ENCODE measurements at places on chromosomes 7 and 10.

- no peak for DNase-seq
These were observed 1.5 kb downstream of the SFRP5 start for GRCh38 chr10:97770255-97770654.

DNA sequence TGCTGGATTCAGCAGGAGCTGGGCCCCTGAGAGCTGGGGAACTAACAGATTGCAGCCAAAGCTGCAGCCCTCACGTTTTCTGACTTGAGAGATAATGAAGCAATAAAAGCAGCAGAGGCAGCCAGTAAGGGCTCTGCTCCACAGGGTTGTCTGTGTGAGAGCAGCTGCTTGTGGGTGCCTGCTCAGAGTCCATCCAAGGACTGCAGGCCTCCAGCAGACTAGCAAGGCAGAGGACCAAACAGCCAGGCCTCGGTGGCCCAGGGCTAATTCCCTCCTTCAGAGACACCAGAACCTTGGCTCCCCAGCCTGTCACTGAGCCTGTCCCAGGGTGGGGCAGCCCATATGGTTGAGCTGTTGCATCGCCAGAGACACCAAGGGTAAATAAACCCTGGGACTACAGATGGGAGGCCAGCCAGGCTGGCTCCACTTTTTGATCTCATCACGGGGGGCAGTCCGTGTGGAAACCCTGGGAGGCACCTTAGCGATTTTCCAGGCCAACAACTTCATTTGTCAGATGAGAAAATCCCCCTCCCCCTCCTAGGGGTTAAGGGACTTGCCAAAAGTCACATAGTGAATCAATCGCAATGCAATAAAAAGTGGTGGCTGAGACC is 229.2 kb downstream of the WDR11 start:
- no peak for DNase-seq

DNA sequence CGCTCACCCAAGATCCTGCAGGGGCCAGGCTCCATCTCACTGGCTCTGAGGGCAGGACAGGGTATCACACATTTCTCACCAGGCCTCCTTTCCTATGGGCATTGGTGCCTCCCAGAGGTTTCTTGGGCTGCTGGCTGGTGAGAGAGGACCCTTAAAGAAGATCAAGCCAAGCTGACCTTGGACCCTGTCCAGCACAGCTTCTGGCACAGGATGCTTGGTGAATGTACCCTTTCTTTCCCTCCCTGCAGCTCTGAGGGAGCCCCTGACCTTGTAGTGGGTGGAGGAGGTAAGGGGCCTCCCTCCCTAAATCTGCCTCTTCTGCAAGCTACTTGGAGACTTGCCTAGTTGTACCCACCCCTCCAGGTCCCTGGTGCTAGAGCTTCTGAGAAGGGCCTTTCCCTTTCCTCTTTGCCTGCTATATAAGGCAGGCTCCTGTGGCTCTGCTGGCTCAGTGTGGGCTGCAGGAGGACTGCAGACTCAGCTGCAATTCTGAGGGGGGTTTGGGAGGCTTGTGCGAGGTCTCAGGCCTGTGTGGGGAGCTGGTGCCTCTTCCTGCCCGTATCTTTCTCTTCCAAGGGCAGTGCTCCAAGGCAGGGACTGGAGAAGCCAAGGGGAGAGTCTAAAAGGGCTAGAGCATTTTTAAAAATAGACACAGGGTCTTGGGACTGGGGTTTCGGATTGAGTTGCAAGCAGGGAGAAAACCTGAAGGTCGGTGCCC is 11.7 kb upstream of the TRIM8 start:
- DNase-seq, result no peak

DNA sequence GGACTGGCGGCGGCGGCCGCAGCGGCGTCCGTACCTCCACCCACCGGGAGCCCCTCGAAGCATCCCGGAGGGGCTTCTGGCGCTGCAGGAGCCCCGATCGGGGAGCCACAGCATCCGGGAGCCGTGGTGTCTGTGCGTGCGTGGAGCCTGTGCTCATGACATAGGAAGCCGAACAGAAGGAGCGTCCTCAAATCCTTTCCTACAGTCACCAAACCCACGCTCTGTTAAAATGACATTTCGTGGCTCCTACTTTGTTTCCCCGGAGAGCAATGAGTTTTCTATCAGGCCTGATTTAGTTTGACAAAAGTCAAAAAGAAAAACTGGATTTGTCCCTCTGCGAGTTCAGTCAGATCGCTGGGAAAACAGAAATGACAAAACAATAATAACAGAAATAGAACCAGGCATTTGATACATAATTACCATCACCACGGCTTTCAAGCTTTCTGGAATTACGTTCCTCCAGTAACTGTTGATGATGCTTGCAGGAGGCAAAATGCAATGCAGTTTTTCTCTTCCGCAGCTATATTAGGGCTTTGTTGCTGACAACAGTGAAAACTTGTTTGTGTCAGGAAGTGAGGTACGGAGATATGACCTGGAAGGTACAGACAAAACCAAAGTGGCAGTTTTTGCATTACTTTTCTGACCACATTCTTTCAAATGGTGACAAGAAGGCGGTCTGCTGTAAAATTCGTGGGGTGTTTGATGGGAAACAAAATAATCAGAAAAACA is 219.3 kb upstream of the MKLN1 start:
- DNase-seq, result no peak

- no peak for DNase-seq
These were observed 63.4 kb downstream of the KIAA1549 start for GRCh38 chr7:138917771-138918170.

DNA sequence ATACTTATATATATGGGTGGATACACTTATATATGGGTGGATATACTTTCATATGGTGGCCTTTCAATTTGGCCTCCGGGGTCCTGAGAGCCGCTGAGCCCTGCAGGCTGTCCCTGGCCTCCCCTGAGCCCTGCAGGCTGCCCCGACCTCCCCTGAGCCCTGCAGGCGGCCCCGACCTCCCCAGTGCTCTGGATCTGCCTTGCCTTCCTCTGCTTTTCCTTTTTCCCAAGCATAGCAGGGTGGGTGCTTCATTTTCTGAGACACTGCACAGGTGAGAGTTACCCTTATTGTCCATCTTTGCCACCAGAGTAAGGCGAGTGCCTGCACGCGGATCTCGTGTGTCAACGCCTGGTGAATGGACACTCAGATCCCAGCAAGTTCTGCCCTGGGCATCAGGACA is 106.6 kb downstream of the VIPR2 start:
- no peak for DNase-seq

- no peak for DNase-seq
These were observed 1.5 kb downstream of the DOCK4 start for GRCh38 chr7:112204499-112205342.

GRCh38 chr10:70537398-70538194 is 59.0 kb downstream of the PALD1 start:
- DNase-seq, result peak; percentile 27

GRCh38 chr7:108492742-108493141 is 33.2 kb downstream of the PNPLA8 start:
- DNase-seq, result no peak

DNA sequence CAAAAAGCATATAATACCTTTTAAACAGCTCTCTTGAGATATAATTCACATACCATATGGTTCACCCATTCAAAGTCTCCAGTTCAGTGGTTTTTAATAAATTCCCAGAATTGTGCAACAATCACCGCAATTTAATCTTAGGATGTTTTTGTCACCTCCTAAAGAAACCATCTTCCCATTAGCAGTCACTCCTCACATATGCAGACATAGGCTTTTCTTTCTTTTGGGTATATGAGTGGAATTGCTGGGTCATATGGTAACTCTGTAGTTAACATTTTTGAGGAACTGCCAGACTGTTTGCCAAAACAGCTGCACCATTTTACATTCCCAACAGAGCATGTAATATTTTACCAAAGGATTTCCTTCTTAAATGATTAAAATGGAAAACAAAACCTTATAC is 57.0 kb downstream of the CC2D2B start:
- no peak for DNase-seq

DNA sequence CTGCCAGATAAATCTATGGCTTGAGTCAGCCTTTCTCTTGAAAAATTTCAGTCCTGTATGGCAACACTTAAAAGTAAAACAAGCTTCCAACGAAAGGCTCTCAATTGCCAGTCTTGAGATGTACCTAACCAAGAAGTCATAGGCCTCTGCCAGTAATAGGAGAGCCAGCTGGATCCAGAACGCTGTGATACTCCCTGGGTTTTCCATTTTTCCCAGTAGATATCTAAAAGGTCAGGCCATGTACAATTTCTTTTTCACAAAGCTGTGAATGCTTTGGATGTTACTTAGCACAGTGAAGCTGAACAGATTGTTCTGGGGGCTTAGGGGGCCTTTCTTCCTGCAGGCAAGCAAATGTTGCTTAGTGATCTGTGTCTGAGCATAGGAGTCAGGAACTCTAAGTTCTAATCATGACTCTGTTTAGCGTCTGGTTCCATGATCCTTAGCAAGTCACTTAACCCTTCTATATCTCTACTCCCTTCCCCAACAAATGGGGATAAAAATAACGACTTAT is 86.5 kb downstream of the ARMH3 start:
- DNase-seq, result no peak

DNA sequence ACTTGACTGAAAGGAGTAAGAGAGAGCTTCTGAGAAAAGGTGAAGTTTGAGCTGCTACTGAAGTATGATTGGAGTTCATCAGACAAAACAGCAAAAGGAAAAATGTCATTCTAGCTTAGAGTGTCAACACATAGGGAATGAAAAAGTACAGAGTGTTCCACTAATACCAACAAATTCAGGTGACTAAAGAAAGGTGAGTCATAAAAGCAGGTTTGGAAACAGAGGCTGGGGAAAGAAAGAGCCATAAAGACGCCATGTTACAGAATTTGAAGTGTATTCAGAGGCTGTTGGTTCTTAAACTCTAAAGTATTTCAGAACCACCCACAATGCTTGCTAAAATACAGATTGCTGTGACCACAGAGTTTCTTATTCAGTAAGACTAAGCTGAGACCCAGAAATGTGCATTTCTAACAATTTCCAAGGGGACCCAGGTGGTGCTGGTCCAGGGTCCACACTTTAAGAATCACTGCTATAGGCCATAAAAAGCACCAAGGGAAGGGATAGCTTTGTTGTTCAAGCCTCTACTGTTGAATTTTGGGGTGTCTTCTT is 143.1 kb downstream of the ELAPOR2 start:
- no peak for DNase-seq

DNA sequence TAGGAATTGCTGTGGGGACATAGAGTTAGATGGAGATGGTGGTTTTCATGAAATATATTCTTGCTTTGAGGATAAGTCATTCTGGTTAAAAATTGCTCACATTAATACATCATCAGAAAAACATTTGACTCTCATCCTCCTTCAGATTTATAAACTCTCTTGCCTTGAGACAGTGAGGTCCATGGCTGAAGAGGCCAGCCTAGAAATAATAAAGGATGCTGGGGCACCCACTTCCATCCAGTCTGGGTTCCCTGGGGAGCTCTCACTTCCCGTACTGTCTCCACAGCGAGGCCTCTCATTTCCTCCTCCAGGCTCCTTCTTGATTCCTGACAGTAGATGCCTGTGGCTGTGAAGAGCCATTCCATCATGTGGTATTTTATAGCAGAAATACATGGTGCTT is 73.3 kb upstream of the PRKG1 start:
- DNase-seq, result no peak

- DNase-seq, result no peak
These were observed 49.1 kb downstream of the PARP12 start for GRCh38 chr7:140013676-140014075.

DNA sequence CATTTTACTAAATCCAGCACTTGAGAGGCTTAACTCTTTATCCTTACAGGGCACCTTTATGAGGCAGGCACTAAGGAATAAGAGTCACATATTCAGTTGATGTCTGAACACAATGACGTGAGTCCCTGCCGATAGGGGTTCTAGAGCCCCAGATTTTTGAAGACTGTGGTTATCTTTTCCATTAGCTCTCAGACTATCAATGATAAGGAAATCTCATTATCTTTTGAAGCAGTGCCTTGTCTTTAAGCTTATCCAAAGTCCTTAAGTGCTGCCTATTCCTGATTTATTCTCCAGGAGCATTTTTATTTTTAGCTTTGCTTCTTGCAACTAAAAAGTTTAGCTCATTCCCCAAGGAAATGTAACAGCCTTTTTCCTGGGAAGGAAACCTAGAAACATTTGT is 444.1 kb upstream of the LRRN3 start:
- DNase-seq, result no peak

GRCh38 chr7:12923971-12924370 is 236.5 kb downstream of the ARL4A start:
- DNase-seq, result no peak

DNA sequence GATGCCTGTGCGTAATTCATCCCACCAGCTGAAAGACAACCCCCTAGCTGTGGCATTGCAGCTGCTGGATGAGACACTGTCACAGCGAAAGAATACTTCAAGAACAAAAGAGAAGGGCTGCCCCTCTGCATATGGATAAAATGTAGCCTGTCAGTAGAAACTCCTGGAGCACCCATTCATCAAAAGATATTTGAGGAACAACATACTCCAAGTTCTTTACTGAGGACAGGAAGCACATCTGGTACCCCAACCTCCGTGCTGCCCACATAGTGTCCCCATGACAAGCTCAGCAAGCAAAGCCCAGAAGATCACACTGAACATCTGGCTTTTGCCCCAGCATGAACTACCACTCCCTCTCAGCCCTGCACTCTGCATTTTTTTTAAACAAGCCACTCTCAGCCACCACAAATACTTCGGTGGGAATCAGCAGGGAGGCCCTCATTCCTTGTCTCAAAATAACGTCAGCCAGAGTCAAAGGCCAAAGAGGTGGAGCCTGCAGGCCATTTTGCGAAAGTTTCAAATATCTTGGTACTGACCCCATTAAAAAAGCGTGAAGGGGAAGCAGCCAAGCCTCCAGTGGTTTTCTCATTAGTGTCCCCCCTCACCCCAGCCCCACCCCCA is 1.7 kb downstream of the CREB3L2 start:
- DNase-seq, result no peak

GRCh38 chr7:17184805-17185689 is 113.4 kb upstream of the AHR start:
- no peak for DNase-seq

DNA sequence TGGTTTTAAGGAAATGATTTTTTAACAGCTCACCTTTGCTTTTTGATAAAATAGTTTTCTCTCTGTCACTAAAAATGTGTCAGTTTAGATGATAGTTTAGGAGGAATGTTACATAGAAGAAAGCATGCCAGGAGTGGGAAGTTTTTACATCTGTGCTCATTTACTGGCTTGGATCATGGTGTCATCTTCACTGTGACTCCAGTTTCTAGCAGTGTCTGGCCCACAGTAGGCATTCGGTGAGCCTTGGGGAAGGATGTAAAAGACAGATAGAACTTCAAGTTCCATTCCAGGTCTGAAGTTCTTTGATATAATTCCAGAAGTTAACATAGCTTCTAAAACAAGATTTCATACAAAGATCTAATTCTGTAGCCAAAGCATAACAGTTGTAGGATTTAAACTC is 259.2 kb downstream of the BICC1 start:
- DNase-seq, result no peak

GRCh38 chr7:117816727-117817126 is 56.5 kb downstream of the CTTNBP2 start:
- no peak for DNase-seq

- DNase-seq, result no peak
These were observed 206.1 kb downstream of the CHRM2 start for GRCh38 chr7:137074391-137075030.

DNA sequence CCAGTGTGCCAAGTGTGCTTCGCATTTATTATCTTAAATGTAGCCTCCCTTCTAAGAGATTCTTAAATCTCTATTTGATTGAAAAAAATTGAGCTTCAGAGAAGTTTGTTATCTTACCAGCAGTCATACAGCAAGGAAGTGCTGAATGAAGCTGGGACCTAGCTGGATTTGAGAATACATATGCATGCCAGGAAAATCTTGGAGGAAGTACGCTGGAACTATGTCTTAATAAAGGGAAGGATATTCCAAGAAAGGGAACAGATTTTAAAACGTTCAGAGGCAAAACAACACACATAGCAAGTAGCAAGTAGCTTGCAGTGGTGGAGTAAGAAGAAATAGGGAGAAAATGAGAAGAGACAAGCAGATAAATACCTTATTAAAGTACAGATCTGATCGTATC is 1.5 kb downstream of the CFAP70 start:
- no peak for DNase-seq
